ENCODE measurements at places on chromosomes 1 and 21.

DNA sequence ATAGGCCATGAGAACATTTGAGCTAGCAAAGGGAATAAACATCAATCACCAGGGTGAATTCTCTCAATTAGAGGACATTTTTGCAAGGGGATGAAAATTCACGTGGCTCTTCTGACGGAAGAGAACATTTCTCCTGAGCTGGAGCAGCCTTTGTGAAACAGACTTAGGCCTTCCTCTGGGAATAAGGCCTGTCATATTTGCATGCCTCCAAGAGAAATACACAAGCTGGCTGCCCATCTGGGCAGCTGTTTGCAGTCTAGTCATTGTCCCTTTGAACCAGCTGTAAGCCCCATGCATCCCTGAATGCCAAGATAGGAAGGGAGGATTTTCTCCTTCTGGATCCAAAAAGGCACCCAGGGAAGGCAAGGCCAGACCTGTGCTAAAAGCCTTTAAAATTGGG, 5.5 kb downstream of the LEMD1 start:
- DNase-seq, result no peak

- no peak for DNase-seq
Measured at GRCh38 chr1:213331631-213332175, 280.7 kb downstream of the RPS6KC1 start.

DNA sequence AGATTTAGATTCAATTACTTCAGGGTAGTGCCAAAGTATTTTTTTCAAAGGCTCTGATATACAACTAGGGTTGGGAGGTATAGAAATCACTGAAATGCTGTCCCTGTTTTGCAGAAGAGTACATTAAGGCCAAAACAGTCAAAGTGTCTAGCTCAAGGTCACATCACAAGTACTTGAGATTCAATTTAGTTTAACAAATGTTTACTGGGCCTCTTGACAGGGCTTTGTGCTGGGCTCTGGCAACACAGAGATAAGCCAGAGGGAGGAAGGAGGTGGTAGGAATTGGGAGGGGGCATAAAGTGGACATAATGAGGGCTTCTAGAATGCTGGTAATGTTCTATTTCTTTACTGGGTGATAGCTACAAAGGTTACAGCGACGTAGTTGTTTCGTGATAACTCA, 2.3 kb upstream of the SLC9A1 start:
- DNase-seq, result no peak

DNA sequence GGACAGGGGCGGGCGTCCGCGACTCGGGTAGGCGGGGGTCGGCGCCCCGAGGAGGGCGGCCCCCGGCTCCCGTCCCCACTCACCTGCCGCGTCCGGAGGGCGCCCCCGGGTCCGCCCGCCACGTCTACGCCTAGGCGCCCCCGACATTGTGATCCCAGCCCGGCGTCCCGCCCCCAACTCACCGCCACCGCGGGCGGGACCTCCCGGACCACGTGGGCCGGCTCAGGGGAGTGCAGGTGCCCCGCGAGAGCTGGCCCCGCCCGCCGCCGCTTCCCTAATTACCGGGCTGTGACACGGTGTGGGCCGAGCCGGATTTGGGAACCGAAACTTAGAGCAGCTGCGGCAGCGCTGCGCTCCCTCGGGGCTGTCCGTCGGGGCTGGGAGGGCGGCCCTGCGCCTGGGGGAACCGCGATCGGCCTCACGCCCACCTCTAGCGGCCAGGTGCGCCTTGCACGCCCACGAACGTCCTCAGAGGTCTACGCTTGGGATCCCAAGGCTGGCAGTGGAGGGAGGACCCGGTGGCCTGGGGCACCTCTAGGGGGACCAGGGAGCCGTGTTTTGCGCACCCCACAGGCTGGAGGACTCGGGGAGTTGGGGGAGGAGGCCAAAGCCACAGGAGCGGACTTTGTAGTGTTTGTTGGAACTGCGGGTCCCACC, 521 bp upstream of the NADK start:
- peak; percentile 90 for DNase-seq

- DNase-seq, result peak; percentile 80
Measured at GRCh38 chr1:27575840-27576331, 28.1 kb downstream of the AHDC1 start.

DNA sequence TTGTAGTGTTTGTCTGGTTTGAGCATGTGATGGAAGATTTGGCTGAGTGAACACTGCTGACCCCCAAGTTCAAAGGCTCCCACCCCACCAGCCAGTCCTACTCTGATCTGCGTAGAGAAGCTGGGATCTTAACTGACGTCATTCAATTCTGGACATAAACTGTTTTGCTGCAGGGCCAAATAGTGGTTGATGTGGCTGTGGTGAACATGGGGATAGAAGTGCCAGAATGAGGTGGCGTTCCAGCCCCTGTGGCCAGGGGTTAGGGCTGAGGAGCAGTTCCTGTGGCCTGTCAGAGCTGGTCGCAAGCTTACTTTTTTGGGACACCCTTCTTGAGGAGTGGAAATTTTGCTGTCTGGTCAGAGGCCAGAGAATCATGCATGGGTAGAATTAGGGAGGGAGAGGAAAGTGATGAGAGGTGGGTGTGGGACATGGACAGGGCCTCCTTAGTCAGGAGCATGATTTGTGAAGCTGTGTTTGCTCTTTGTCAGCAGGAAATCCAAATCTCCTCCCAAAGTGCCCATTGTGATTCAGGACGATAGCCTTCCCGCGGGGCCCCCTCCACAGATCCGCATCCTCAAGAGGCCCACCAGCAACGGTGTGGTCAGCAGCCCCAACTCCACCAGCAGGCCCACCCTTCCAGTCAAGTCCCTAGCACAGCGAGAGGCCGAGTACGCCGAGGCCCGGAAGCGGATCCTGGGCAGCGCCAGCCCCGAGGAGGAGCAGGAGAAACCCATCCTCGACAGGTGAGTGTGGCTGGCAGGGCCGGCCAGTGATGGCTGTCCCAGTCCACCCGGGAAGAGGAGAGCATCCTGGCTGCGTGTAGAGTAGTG, 25.9 kb downstream of the SZRD1 start:
- no peak for DNase-seq

- no peak for DNase-seq
Measured at GRCh38 chr1:82587371-82587770, 786.6 kb downstream of the ADGRL2 start.

GRCh38 chr21:45845770-45846090, 135.8 kb upstream of the COL6A1 start:
- no peak for DNase-seq

DNA sequence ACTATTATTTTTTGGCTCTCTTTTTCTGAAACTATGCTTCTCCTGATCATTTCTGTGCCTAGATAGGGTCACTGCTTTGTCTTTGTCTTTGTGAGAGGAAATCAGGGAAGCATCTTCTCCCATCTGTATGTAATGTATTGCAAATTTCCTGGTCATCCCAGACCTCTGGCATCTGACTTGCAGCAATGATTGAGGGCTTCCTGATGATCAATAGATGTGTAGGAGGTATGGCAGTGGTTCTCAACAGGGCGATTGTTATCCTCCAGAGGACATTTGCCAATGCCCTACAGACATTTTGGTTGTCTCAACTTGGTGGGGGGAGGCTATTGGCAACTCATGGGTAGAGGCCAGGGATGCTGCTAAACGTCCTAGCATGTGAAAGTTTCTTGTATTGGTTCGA, 64.7 kb downstream of the RGL1 start:
- no peak for DNase-seq

GRCh38 chr1:12088607-12089006, 25.5 kb downstream of the TNFRSF8 start:
- no peak for DNase-seq

- DNase-seq, result no peak
Measured at GRCh38 chr1:159838715-159839114, 12.0 kb downstream of the SLAMF8 start.

- DNase-seq, result no peak
Measured at GRCh38 chr1:147605591-147605990, 64.3 kb downstream of the BCL9 start.
